ENCODE measurements at places on chromosomes 4 and X.

DNA sequence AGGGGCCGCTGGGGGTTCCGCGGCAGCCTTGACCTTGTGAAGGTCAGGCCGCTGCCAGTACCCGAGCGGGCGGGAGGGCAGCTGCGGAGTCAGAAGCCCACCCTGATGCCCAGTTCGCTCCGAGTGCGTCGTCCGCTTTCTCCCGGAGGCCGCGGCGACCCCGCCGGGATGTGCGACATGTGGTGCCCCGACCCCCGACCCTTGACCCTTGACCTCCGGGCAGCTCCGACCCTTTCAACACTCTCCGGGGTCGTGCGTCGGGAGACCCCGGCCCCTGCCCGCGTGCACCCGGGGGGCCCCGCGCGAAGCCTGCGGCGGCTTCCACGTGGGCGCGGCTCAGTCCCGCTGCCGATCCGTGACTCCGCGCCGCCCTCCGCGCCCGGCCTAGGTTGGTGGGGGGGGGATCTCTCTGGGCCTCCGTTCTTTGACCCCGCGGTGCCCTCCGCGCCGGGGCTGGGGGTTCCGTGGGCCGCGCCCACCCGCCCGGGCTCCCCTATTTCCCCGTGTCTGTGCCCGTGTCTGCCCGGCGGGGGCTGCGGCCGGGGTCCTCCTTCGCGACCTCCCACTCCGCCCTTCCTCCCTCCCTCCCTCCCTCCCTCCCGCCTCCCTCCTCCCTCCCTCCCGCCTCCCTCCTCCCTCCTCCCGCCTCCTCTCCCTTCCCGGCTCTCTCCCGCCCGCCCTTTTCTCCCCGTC is 609 bp upstream of the SLC25A6 start:
- no peak for DNase-seq

- DNase-seq: no peak
These were observed 96.9 kb downstream of the CHRDL1 start for GRCh38 chrX:110698696-110699095.

GRCh38 chrX:133840415-133840814 is 145.0 kb downstream of the GPC3 start:
- no peak for DNase-seq

- DNase-seq: no peak
These were observed 143.1 kb downstream of the TBCK start for GRCh38 chr4:106172861-106173260.

- no peak for DNase-seq
These were observed 106.6 kb downstream of the SHROOM4 start for GRCh38 chrX:50707405-50707804.

GRCh38 chr4:12987284-12987683 is 496.9 kb downstream of the RAB28 start:
- DNase-seq: no peak

DNA sequence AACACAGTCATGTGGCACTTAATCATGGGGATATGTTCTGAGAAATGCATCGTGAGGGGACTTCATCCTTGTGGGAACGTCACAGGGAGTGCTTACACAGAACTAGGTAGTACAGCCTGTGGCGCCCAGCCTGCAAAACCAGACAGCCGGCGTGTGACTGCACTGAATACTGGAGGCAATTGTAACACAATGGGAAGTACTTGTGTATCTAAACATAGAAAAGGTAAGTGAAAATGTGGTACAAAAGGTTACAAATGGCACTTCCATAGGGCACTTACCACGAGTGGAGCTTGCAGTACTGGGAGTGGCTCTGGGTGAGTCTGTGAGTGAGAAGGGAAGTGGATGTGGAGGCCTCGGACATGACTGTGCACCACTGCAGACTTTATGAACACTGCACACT is 5.2 kb downstream of the TLR3 start:
- no peak for DNase-seq

Measured in nucleus accumbens (tissue), 56 donors.